Stimulated activated CD4-positive, alpha-beta T cell treated with anti-CD3 and anti-CD28 coated beads, TNF-alpha, amount 100 ng/mL, for 1 hour (primary cell): ENCODE measurements at places on chromosomes 12 and 14.

DNA sequence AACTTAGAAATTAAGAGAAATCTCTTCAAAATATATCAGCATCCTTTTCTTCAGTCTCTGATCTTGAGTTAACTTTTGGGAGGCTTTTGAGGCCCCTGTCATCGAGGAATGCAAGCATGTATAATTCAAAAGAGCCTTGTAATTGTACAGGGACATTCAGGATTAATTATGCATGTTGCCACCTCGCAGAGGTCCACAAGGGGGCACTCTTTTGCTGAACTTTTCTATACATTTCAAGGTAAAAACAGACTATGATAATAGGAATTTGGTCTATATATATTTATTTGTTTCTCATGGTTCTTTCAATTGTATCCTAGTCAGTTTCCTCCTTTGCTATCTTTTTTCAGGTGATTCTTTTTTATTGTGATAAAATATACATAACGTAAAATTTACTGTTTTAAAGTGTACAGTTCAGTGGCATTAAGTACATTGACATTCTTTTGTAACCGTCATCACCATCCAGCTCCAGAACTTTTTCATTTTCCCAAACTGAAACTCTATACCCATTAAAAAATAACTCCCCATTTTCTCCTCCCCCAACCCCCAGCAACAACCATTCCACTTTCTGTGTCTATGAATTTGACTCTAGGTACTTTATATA, 47.0 kb upstream of the SLC2A13 start:
- peak; percentile 22 for DNase-seq

- DNase-seq, result no peak
These were observed 27.4 kb downstream of the NELL2 start for GRCh38 chr12:44848703-44849085.

- no peak for DNase-seq
These were observed 26.5 kb upstream of the TTC7B start for GRCh38 chr14:90842726-90843125.

DNA sequence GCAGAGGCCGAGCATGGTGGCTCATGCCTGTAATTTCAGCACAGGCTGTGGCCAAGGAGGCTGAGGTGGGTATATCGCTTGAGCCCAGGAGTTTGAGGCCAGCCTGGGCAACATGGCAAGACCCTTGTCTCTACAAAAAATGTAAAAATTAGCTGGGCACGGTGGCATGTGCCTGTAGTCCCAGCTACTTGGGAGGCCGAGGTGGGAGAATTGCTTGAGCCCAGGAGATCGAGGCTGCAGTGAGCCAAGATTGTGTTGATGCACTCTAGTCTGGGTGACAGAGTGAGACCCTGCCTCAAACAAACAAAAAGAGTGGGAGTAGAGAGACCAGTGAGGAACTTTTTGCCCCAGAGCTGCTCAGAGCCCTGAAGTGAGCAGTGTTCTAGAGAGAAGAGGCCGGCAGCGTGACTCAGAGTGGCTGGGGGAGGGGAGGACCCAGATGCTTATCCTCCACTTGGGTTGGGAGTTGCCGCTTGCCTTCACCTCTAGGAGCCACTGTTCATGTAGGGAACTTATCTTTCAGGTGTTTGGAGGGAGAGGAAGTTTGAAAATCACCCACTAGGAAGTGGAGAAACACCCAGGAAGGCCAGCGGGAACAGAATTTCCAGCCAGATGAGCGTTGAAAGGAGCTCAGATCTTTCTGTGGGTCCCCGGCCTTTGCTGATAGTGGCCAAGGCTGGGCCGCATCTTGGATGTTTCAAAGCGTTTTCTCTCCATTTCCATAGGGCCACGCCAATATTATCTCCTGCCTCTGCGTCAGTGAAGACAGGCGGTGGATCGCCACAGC, 15.3 kb downstream of the CFAP251 start:
- DNase-seq, result no peak

GRCh38 chr14:84657911-84658310, 872.0 kb upstream of the FLRT2 start:
- no peak for DNase-seq

DNA sequence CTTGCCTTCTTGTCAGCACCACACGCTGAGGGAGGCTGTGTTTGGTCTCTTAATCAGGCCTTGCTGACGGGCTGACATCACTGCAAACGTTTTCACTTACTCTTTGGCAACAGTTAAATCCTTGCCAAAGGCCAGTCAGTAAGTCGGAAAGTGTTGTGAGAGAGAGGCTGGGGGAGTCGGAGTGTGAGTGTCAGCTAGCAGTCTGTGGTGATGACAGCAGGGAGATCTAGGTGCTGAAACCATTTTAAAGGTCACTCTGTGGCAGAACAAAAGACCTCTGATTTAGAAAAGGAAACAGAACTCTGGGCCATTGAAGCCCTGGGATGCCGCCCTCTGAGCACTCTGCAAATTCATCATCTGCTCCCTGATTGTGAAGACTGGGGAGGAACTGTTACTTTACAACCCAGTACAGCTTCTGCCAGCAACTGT, 143.5 kb downstream of the PAX9 start:
- no peak for DNase-seq

GRCh38 chr12:109563291-109564284, 9.7 kb downstream of the MMAB start:
- DNase-seq, result no peak

- DNase-seq, result no peak
These were observed 93.4 kb downstream of the APAF1 start for GRCh38 chr12:98738539-98738938.

DNA sequence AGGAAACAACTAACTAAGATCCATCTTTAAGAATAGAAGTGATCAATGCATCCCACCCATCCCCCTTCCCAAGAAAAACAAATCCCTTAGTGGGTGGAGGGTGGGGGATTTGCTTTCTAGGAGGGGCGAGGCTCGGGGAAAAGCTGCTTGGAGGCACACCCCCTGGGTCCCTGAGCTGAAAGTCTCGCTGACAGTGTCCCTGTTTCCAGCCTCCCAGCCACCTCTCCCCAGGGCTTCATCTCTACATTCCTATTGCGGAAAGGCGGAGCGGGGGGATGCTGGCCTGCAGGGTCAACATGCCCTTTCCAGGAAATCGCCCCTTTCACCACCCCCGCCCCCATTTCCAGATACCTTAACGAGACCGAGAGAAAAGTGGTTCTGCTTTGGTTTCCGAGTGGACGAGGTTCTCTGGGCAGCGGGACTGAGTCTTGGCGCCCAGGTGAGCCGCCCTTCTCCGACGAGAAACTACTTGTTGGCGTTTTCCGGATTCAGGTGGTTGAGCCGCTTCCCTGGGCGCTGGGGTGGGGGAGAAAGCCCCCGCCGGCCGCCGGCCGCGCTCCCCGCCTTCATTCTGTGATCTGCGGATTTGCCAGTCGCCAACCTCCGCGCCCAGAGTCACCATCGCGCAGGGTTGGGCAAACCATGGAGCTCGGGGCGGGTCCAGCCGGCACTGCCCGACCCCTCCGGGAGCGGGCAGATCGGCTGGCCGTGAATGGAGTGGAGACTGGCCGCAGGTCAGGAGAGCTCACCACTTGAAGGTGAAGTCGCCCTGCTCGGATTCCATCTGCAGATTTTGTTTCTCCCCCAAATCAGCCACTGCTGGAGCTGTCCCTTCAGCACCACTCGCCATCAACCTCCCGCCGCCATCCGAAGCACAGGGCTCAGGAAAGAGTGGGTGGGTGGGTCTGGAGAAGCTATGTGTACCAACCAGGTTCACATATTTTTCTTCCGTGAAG, 505 bp downstream of the KCNC2 start:
- no peak for DNase-seq

GRCh38 chr12:87671757-87672156, 357.4 kb downstream of the C12orf50 start:
- DNase-seq, result no peak

GRCh38 chr14:99706107-99706900, 22.2 kb downstream of the CYP46A1 start:
- no peak for DNase-seq

- DNase-seq, result no peak
These were observed 398.8 kb upstream of the RGS6 start for GRCh38 chr14:71533390-71533789.

DNA sequence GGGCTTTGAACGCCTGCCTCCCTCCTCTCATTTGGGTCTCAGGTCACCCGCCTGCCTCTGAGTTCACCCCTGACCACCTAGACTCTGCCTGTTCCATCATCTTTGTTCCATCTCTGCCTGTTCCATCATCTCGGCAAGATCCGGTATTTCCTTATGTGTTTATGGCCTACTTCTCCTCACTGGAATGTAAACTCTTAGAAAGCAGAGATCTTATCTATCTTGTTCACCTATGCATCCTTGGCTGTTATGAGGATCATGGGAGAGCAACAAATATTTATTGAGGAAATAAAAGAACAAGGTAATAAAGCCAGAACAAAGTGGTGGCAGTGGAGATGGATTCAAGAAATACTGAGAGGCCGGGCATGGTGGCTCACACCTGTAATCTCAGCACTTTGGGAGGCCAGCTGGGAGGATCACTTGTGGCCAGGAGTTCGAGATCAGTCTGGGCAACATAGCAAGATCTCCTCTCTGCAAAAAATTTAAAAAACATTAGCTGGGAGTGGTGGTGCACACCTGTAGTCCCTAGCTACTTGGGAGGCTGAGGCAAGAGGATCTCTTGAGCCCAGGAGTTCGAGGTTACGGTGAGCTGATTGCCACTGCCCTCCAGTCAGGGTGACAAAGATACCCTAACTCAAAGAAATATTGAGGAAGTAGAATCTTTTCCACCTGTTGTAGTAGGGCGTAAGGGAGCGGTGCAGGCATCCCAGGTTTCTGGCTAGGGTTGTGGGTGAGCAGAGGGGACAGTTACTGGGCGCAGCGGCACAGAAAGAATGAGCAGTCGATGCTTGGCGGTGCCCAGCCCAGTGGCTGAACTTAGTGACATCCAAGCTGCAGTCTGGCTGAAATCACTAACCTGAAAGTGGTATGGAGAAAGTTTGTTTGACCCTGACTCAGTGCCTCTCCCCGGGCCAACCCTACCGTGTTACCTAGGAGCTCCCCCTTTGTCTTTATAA, 1.7 kb upstream of the KLC1 start:
- no peak for DNase-seq

GRCh38 chr12:108806921-108807320, 50.5 kb downstream of the SSH1 start:
- DNase-seq, result no peak

DNA sequence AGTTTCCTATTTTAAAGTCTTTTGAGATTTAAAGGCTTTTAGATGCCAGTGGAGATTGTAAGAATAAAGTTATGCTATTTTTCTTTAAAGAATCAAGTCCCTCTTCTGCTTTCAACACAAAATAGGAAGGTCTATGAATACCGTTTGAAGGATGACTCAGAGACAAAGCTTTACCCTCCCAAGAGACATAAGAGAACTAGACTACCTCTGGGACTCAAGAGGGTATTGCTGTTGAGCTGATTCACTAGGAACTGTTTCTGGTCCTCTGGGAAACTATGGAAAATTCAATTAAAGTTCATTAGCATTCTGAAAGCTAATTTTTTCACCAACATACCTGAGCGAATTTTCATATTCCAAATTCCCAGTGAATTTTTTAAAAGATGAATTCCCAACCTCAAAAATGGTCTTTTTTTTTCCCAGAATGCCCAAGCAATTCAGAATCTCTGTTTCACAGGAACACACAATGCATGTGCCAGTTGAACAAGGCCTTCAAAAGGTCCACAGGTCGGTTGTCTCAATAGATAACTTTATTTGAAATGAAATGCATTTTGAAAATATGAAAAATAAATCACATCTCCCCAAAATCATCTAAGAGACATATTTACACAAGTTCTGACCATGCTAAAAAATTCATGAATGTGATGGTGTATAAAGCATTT, 6.5 kb downstream of the PHLDA1 start:
- no peak for DNase-seq

DNA sequence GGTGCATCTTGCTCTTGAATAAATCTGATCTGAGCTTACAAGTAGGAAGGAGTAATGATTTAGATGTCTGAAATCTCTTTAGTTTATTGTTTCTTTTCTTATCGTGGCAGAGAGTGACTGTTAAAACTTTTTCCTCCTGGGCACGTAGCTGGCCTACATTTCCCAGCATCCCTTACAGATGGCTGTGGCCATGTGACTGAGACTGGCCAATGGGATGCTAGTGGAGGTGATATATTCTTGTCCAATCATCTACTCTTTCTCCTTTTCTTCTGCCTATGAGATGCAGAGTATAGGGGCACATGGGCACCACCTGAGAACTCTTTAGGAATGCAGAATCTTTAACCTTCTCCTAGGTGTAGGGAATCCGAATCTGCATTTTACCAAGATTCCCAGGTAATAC, 237.3 kb downstream of the RGS6 start:
- DNase-seq, result no peak

DNA sequence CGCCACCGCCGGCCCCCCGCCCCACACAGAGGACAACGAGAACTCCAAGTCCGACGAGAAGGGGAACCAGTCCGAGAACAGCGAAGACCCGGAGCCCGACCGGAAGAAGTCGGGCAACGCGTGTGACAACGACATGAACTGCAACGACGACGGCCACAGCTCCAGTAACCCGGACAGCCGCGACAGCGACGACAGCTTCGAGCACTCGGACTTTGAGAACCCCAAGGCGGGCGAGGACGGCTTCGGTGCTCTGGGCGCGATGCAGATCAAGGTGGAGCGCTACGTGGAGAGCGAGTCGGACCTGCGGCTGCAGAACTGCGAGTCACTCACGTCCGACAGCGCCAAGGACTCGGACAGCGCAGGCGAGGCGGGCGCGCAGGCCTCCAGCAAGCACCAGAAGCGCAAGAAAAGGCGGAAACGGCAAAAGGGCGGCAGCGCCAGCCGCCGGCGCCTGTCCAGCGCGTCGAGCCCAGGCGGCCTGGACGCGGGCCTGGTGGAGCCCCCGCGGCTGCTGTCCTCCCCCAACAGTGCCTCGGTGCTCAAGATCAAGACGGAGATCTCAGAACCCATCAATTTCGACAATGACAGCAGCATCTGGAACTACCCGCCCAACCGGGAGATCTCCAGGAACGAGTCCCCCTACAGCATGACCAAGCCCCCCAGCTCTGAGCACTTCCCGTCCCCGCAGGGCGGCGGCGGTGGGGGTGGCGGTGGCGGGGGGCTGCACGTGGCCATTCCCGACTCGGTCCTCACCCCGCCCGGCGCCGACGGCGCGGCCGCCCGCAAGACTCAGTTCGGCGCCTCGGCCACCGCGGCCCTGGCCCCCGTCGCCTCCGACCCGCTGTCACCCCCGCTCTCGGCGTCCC, 150.9 kb downstream of the EGLN3 start:
- no peak for DNase-seq

GRCh38 chr12:99200711-99201384, 446.7 kb upstream of the GARIN6 start:
- no peak for DNase-seq

- no peak for DNase-seq
These were observed 17.9 kb upstream of the CAMKK2 start for GRCh38 chr12:121314431-121314830.
